Cortex of kidney (tissue), 1 donor: ENCODE measurements at places on chromosomes 7 and 10.

DNA sequence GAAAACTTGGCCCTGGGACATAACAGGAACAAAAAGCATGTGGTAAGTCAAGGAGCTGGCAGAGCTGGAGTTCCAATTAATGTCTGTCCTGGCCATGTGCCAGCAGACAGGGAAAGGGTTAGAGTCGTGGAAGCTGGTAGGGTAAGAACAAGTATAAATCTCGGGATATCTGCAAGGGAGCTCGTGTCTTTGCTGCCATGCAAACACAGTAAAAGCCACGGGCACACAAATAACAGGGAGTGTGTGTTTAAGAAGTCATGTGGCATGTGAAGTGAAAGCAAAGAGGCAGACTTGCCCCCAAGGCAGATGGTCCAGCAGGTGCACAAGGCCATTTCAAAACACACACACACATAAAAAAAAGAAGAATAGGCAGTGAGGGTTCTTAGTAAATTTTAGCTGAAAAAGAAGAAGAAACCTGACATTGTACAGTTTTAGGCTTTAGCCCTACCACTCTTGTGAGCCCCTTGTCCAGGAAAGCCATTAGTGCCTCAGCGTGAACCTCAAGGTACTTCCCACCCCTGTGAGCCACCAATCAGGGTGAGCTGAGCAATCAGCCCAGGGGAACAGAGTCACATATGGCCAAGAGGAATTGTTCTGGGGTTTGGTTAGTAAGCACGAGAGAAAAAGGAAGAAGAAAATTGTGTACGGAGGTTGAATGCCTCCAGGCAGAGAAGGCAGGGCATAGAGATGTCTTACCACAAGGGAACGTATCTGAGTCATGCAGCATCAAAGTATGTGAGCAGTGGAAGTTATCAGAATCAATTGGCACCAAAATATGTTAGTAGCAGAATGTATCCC, 32.8 kb upstream of the ARHGAP12 start:
- DNase-seq, result no peak

- DNase-seq, result no peak
Observed at GRCh38 chr7:20561908-20562307, 53.6 kb upstream of the ABCB5 start.

GRCh38 chr10:108323274-108323798, 1158.8 kb upstream of the SORCS1 start:
- DNase-seq, result no peak

- DNase-seq, result no peak
Observed at GRCh38 chr7:13290975-13291374, 603.5 kb downstream of the ARL4A start.

DNA sequence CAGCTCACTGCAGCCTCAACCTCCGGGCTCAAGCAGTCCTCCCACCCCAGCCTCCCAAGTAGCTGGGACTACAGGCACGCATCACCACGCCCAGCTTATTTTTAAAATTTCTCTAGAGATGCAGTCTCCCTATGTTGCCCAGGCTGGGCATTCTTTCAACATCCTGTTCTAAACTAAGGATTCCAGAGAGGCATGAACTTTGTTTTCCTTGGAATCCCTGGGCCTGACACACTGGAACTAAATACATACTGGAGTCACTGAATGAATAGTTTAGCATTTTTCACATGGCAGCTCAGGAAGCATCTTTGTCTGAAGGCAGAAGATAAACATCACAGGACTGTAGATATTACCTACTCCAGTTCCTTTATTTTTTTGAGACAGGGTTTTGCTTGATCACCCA, 108.7 kb downstream of the ITIH5 start:
- no peak for DNase-seq

- no peak for DNase-seq
Observed at GRCh38 chr10:10722422-10722821, 295.2 kb upstream of the CELF2 start.

- no peak for DNase-seq
Observed at GRCh38 chr10:3537518-3537917, 247.5 kb downstream of the KLF6 start.

GRCh38 chr7:2317556-2318293, 3.5 kb upstream of the SNX8 start:
- no peak for DNase-seq

- DNase-seq, result no peak
Observed at GRCh38 chr7:102252366-102252982, 34.2 kb upstream of the SH2B2 start.

- no peak for DNase-seq
Observed at GRCh38 chr7:55438757-55439525, 73.8 kb downstream of the LANCL2 start.

DNA sequence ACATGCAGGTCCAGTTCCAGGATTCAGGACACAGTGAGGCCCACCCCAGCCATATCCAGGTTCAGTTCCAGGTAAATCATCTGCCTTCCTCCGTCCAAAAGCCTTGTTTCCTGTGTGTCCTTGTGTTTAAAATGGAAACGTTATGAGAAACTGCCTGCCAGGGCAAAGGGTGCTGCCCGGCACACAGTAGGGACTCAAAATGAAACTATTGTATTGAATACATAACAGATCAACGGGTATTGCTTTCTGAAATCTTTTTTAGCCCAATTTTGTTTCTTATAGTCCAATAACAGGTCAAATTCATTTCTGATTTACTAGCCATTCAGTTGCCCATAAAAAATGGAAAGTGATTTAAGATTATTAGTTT, 115.5 kb downstream of the EGFR start:
- DNase-seq, result no peak

DNA sequence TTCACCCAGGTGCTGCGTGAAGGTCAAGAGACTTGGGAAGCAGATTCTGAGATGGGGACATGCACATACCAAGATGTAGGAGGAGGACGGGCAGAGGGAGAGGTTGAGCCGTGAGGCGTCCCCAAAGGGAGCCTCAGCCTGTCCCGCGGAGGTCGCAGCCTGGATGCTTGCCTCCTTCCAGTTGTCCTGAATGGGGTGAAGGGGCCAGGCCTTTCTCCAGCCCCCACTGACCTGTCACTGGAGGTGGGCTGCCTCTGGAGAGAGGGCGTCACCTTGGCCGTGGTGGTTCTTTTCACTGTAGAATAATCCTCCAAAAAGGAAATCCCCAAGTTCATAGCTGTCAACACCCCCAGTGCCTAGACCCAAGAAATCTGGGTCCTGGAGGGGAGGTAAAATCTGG, 283.0 kb upstream of the VSTM2A start:
- no peak for DNase-seq

- DNase-seq, result no peak
Observed at GRCh38 chr10:42975558-42976340, 101.1 kb upstream of the RET start.

GRCh38 chr10:12628964-12629766, 279.8 kb downstream of the CAMK1D start:
- no peak for DNase-seq

DNA sequence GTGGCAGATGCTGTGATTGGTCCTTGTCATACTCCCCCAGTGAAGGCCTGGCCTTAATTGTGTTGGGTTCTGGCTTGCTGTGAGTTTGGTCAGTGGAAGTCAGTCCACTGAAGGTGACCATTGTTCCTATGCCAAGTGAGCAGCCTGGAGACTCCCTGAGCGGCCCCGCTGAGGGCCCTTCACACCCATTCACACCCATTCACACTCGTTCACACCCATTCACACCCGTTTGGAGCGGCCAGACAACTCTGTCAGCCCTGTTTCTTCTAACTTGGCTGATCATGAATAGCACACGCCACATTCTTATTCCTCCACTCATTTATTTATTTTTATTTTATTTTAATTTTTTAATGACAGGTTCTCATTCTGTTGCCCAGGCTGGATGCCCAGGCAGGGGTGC, 61.5 kb downstream of the C10orf120 start:
- no peak for DNase-seq

DNA sequence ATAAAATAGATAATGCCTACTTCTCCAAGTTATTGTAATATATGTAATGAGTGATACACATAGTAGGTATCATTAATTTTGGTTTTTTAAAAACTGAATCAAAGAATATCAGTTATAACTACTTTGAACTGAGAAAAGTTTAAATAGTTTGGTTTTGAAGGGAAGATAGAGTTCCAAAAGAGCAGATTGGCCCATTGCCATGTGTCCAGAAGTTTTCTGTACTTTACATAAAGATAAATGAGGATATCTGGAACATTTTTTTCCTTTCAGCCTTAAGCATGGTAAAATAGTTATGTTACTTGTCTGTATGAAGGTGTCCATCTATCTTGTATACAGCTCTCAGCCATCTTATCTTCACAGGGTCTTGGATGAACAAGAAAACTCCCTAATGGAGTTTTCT, 97.9 kb upstream of the MXI1 start:
- DNase-seq, result no peak

DNA sequence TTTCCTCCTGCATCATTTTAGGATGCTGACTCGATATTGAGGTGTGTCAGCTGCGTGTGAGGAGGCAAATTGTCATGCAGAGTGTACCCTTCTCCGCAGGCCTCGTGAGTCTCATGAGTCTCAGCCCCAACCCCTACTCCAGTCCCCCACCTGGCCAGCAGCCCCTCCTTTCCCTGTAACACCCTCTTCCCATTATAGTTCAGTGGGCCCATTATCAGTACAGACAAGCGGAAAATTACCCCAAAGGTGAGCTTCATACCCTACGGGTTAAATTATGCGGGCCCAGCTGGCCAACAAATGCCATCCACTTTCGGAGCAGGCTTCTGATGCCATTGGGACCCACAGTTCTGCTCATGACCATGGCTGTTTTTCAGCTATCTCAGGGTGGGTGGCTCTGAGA, 25.2 kb downstream of the SFTPD start:
- DNase-seq, result no peak

DNA sequence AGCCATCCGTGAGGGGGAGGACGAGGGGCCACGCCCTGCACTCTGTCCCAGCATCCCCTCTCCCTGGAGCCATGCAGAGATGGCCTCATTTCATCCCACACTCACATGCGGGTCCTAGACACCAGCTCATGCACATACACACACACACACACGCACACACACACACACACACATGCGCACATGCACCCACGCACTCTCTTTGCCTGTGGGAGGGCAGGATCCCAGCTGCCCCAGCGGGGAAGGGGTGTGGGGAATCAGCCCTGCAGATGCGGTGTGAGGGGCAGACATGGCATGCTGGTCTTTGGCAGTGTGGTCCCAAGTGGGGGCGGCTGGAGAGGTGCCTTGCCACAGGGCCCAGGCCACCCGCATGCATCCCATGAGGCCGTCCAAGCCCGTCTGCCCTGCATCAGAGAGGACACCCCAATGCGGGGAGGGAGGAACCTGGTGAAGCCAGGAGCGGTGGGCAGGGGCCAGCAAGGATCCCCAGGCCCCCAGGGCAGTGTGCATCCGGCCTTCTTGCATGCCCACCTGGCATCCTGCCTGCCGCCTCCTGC, 68.1 kb downstream of the LHPP start:
- DNase-seq, result no peak

GRCh38 chr10:125692196-125692595, 9.2 kb upstream of the TEX36 start:
- no peak for DNase-seq

- no peak for DNase-seq
Observed at GRCh38 chr7:30646154-30646553, 36.1 kb downstream of the CRHR2 start.

DNA sequence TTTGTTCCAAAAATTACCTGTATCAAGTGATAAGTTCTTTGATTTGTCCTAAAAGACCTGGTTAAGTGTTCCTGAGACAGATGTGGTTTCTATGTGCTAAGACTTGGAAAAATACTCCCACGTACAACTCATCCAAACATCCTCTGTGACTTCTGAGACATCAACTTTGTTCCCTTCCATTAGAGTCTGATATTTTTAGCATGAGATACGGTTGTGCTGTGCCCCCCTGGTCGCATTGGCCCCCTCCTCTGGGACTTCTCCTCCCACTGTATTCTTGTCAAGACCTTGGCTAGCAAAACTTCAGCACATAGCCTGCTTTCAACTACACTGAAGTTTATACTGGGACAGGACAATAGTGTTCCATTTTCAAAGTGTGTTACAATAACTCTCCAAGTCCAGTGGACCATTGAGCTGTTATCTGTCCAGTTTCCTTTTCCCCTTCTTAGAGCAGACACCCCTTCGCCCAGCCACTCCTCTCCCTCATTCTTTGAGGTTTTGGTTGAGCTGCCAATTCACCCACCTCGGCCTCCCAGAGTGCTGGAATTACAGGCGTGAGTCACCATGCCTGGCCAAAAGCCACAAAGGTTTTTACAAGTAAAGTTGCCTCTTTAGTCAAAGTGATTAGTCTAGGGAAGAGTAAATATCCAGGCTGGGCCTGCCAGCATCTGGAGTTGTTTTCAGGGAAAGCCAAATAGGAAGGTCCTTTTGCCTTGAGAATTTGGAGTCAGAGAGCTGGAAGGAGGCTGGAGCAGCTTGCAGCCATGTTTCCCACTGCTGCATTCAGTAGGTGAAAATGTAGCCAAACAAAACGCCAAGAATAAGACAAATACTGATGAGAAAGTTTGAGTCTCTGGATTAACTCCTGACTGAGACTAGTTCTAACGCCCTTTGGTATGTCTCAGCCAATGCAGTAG, 17.8 kb upstream of the PDLIM1 start:
- DNase-seq, result no peak

- no peak for DNase-seq
Observed at GRCh38 chr10:131825960-131826650, 74.7 kb upstream of the PPP2R2D start.

GRCh38 chr7:25234336-25234735, 6.0 kb upstream of the NPVF start:
- no peak for DNase-seq
